Left renal pelvis (tissue), 4 donors: ENCODE measurements at places on chromosomes 16 and 17. TPM values are rescaled to one million over a fixed set of nuclear protein-coding genes. Genes with fewer than 3 reads are reported as not detected.

RNF40 gene
- 129 TPM for polyA plus RNA-seq

GRCh38 chr16:27174798-27175197 is 28.5 kb upstream of the KDM8 start:
- no peak for DNase-seq

- DNase-seq = no peak
Observed at GRCh38 chr17:75654176-75654575, 12.8 kb downstream of the RECQL5 start.

GRCh38 chr17:49987681-49988441 is 7.2 kb downstream of the DLX3 start:
- no peak for DNase-seq

DNA sequence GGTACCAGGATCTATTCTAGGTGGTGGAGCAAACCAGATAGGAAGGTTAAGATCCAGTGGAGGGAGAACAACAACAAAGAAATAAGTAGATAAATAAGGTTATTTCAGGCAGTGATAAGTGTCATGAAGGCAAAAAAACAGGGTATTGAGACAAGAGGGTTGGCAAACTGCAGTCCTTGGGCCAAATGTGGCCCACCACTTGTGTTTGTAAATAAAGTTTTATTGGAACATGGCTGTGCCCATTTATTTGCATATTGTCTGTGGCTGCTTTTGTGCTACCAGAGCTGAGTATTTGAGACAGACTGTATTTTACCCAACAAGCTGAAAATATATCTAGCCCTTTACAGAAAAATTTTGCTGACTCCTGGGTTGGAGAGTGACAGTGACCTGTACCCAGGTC is 361.3 kb downstream of the XYLT1 start:
- no peak for DNase-seq

DNA sequence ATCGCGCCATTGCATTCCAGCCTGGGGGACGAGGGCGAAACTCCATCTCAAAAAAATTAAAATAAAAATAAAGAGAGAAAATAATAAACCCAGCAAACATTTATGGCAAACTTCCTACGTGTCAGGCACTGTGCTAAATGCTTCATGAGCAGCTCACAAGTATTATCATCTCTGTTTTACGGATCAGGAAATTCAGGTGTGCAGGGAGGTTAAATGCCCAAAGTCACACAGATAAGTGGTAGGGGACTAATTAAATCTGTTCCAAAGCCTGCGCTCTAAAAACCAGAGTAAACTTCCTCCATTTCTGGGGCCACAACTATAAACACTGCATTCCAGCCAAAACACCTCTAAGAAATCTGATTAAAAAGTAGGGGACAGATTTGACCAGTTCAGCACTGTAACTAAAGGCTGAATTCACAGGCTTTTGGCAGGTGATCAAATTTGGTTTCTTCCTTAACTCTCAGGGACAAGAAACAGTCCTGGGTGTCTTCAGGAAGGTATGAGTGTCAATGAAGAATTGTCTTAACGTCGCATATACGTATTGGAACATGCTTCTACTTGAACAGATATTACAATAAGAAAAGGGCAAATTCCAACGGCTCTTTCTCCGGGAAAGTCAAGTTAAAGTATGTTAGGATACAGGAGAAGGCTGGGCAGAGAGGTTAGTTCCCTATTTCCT is 996 bp downstream of the STRADA start:
- DNase-seq = no peak

ABCC11 gene
- polyA plus RNA-seq = 0.26 TPM

DNA sequence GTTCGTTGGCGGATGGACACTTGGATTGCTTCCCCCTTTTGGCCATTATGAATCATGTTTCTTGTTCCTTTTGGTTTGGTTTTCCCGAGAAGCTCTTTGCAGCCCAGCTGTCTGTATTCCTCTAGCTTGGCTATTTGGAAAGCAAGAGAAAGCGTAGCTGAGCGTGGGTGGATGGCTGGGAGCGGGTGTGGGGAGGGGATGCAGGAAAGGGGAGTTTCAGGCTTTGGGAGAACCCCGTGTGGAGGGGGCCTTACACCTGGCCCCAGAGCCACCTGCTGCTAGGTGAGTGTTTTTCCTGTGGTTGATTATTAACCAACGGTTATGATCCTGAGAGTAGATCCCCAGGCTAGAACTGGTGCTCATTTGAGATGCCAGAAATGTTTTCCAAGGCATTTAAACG is 103.7 kb downstream of the RAP1GAP2 start:
- DNase-seq = peak; percentile 21

- DNase-seq = no peak
Observed at GRCh38 chr16:54577651-54578128, 291.1 kb upstream of the IRX3 start.

- DNase-seq = no peak
Observed at GRCh38 chr17:79213305-79213704, 138.7 kb downstream of the ENGASE start.

- no peak for DNase-seq
Observed at GRCh38 chr16:49599281-49599680, 225.7 kb downstream of the C16orf78 start.

DNA sequence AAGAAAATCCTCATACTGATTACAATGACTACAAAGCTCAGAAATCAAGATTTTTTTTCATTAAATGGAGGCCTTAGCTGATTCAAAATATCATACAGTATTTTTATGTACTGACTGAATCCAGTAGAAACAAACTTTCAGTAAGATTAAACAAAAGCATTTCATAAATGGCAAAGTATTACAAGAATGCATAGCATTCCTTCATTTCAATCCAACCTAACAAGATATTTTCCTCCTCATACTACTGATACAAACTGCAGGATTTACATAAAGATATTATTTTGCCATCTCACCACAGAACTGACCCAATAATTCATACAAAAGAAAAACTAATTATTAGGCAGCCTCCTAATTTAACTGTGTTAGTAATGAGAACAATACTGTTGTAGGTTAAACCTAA is 6.2 kb upstream of the KANSL1 start:
- DNase-seq = no peak

DNA sequence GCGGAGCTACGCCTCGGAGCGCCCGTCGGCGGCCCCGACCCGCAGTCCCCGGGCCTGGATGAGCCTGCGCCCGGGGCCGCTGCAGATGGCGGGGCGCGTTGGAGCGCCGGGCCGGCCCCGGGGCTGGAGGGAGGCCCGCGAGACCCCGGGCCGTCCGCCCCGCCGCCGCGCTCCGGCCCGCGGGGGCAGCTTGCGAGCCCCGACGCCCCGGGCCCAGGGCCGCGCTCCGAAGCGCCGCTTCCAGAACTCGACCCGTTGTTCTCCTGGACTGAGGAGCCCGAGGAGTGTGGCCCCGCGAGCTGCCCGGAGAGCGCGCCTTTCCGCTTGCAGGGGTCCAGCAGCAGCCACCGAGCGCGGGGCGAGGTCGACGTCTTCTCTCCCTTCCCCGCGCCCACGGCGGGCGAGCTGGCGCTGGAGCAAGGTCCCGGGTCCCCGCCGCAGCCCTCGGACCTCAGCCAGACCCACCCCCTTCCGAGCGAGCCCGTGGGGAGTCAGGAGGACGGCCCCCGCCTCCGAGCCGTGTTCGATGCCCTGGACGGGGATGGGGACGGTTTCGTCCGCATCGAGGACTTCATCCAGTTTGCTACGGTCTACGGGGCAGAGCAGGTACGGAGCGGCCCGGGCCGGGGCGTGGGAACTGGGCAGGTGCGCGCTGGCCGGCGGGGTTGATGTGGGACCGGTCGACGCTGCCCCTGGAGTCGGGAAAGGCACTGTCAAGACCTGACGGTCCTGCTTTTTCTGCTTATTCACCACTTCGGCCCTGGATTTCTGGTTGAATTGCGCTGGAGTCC is 861 bp downstream of the RAB11FIP3 start:
- DNase-seq = no peak

CRYM gene
- polyA plus RNA-seq = 8.2 TPM
